AG04449 (cell line): ENCODE measurements at places on chromosomes 11 and 22.

DNA sequence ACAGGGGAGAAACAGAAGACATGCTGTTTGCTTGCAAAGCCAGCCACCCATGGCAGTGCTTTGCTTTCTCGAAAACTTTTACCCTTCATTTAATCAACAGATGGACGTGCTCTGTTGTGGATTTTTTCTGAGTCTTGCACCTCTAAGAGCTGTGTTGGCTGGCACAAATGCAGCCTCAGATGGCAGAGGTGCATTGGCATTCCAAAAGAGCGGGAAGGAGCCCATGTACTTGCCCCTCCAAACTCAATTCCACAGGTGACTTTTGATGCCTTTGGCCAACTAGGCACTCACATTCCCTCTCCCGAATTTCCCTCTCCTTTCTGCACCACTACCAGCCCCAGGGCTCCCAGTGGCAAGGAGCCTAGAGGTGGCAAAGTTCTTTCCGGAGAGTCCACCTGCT, 1.2 kb downstream of the KIRREL3 start:
- no peak for DNase-seq

- no peak for DNase-seq
Observed at GRCh38 chr11:87325490-87325872, 287.7 kb downstream of the TMEM135 start.

- DNase-seq, result no peak
Observed at GRCh38 chr22:47351836-47352579, 589.6 kb downstream of the TBC1D22A start.

GRCh38 chr11:103668859-103669258, 367.6 kb upstream of the DDI1 start:
- DNase-seq, result no peak

- no peak for DNase-seq
Observed at GRCh38 chr11:22828373-22828772, 1.2 kb downstream of the SVIP start.

DNA sequence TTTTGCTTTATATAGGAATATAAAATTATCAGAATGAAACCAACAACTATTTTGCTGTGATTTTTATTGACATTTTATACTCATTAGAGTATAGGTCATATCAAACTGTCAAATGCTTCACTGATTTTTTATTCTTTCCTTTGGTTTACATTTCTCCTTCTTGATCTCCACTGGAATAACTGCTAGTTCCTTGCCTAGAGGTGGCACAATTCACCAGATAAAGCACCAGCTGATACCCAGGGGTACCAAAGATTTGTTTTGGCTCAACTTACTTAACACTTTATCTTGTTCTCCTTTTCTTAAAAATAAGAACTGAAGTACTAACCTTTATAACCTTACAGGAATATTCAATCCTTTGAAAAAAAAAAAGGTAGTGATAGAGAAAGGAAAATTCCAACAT, 725.1 kb upstream of the CHORDC1 start:
- no peak for DNase-seq

GRCh38 chr11:70838198-70838597, 414.2 kb downstream of the SHANK2 start:
- DNase-seq, result no peak
